ENCODE measurements at places on chromosomes 12 and 14.
A peak's percentile ranks its signal among the peaks of the same experiment; 100 is the strongest.

DNA sequence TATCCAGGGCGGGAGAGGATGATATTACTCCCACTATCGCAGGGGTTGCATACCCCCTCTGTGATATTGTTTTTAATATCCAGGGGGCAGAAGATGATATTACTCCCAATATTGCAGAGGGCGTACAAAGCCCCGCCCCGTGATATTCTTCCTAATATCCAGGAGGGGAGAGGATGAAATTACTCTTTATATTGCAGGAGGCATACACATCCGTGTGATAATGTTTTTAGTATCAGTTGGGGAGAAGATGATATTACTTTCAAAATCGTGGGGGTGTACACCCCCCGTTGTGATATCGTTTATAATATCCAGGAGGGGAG is 52.9 kb upstream of the OXA1L start:
- no peak for DNase-seq

DNA sequence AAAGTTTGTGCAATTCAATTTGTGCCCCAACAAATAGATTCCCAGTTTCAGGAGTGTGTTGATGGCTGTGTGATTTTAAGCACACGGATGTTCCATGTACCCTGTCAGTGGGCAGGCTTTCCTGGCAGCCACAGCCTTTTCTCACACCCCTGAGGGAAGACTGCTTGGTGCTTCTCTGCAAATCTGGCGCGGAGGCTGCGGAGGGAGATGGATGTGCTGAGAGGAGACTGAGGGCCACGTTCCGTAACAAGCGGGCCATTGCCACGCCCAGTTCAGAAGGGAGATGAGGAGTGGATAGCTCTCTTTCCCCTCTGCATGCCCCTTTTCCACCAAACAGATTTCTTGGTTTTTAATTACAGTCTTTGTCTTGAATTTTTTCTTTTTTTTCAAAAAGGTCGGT is 89.1 kb downstream of the BEGAIN start:
- DNase-seq: no peak

DNA sequence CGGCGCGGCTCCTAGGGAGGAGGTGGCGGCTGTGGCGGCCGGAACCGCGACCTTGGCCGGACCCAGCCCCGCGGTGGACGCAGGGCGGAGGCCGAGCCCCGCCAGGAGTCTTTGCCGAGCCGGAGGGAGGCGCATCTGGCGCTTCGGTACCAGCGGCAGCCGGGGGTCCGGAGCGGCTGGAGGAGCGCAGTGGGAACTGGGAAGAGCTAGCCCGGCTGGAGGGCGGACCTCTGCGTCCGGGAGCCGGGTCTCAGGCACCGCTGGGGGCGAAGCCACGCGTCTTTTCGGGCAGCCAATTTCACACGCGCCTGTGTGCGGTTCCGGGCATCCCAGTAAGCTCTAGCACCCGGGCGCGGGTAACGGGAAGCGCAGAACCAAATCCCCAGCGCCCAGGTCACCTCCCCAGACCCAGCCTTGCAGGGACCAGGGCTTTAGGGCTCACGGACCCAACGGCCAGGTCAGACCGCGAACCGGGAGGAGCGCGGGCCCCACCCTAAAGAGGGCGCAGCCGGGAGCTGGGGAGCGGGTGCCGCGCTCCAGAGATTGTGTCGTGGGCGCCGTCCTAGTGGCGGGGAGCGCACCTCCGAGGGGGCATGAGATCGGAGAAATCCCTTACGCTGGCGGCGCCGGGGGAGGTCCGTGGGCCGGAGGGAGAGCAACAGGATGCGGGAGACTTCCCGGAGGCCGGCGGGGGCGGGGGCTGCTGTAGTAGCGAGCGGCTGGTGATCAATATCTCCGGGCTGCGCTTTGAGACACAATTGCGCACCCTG is 89.4 kb downstream of the GALNT8 start:
- no peak for DNase-seq

DNA sequence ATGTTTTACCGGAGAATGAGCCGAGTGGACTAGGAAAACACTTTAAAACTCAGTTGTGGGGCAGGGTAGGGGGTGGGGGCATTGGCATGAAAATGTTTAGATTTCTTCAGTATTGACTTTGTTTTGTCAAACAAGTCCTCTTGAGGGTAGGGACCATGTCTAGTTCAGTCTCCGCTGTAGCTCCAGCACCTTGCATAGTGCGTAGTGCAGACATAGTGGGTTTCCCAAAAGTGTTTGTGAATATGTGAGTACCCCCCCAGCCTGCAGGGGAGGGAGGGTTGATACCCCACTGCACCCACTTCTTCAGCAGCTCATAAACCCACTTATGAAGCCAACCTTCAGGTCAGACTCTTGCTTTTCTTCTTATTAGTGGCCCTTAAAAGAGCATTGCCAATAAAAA is 71.4 kb downstream of the TTC9 start:
- DNase-seq: no peak

GRCh38 chr12:117845271-117845904 is 123.4 kb downstream of the KSR2 start:
- no peak for DNase-seq

DNA sequence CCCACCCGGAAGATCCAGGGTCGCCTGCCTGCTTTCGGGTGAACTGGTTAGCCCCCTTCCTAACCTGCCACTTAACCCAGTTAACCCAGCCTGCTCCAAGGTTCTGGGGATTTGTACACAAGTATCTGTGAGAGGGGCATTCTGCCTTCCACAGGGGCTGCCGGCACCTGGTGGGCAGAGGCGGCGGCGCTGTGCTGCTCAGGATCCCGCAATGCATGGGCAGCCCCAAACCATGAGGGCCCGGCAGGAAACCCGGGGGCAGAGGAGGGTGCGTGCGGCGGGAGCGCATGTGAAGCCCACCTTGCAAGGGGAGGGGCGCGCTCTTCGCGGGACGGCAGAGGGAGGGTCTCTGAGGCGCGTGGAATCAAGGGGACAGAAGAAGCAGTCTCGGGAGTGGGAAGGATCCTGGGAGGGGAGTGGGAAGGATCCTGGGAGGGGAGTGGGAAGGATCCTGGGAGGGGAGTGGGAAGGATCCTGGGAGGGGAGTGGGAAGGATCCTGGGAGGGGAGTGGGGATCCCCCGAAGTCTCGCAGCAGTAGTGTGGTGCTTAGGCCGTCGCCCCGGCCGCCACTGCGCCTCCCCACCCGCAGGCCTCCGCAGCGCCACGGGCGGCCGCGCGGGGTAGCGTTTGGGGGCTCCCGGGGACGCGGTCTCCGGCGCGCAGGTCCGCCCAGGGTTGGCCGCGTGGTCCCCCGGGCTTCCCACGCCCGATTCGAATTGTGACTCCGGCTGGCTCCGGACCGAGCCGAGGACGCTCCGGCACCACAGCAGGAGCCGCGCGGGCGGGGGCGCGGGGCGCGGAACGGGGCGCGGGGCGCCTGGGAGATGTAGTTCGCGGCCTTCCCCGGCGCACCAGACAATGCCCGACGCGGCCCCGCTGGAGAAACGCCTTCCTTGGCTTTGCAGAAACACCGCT is 4.9 kb upstream of the MTA1 start:
- peak; percentile 68 for DNase-seq

- no peak for DNase-seq
Observed at GRCh38 chr12:19884021-19884492, 444.8 kb downstream of the AEBP2 start.

GRCh38 chr12:54585243-54585642 is 3.2 kb downstream of the PPP1R1A start:
- no peak for DNase-seq

- DNase-seq: no peak
Observed at GRCh38 chr14:35337269-35338255, 45.4 kb downstream of the PSMA6 start.

- DNase-seq: no peak
Observed at GRCh38 chr12:116009805-116010204, 267.7 kb downstream of the MED13L start.

GRCh38 chr12:112792301-112792700 is 753 bp downstream of the RPH3A start:
- no peak for DNase-seq

DNA sequence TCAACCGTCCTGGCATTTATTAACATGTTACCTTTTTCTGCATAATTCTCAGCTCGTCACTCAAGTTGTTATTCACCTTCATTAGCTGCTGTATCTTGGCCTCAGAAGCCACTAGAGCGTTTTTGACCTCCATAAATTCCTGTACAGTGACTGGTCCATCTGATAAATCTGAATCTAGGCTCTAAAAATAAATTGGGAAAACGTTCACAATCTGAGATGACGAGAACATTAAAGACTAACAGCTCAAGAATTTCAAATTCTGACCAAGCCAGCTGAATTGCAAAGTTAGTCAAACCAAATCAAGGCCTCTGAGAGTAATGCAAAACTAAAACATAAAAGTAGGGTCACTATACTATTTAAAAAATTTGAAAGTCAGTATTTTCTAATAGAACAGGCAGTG is 45.0 kb downstream of the GIT2 start:
- DNase-seq: no peak

DNA sequence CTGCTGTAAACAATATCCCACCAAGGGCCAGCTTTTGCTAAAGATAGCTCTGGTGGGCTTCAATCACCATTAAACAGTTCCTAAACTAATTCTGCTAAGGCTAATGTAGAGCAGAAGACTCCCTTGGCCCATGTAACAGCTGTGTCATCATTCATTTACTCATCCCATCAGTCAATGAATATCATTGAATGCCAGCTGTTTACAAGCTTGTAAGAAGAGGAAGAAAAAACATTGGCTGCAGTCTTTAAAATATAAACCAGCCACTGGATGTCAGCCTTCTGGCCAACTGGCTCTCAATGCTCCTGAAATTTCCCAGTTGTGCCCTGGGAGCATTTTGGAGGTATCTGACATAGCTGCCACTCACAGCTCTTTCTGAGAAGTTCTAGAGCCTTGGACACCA is 18.0 kb upstream of the MAP3K9 start:
- DNase-seq: no peak

DNA sequence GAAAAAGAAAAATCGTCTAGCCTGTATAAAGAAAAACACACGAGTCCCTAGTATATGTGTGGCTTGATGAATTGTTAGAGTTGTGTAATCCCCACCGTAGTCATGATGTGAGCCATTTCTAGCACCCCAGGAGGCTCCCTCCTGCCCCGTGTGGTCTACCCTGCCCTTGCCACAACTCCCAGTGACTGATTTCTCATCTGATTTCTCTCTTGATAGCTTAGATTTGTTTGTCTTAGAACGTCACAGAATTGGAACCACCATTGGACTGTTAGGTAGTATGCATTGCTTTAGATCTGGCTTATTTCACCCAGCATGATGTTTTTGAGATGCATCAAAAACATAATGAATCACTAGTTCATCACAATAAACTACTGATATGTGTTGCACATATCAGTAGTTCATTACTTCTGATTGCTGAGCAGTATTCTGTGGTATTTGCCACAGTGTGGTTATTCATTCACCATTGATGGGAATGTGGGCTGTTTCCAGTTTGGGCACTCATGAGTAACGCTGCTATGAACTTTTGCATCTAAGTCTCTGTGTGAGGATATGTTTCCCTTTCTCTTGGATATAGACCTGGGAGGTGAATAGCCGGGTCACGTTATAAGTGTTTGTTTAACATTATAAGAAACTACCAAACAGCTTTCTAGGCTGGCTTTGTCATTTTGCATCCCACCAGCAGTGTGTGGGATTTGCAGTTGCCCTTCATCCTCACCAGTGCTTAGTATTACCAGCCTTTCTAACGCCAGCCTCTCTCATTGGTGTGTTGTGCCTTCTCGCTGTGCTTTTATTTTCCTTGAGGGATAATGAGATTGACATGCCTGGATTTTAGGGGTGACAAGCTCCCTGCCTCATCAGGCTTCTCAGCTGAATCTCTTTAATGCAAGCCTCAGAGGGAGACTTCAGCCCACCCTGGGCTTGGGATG is 31.9 kb upstream of the NCOR2 start:
- DNase-seq: no peak

DNA sequence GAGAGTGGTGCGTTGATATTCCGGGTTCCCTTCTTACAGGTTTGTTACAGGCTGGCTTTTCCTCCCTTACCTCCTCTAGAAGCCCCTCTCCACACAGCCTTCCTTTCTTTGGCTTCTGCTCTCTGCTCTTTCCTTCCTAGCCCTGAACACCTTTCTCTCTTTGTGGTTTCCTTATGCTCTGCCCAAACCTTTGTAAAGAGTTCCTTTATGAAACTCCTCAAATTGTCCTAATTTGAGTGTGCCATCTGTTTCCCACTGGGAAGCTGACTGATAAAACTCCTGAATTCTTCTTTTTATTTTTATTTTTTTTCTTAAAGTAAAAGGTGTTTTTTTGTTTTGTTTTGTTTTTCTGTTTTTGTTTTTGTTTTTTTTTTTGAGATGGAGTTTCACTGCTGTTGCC is 60.1 kb upstream of the OTX2 start:
- no peak for DNase-seq

- no peak for DNase-seq
Observed at GRCh38 chr12:31477687-31478086, 113.2 kb downstream of the DENND5B start.

- DNase-seq: no peak
Observed at GRCh38 chr12:71555191-71555590, 108.5 kb downstream of the ZFC3H1 start.

DNA sequence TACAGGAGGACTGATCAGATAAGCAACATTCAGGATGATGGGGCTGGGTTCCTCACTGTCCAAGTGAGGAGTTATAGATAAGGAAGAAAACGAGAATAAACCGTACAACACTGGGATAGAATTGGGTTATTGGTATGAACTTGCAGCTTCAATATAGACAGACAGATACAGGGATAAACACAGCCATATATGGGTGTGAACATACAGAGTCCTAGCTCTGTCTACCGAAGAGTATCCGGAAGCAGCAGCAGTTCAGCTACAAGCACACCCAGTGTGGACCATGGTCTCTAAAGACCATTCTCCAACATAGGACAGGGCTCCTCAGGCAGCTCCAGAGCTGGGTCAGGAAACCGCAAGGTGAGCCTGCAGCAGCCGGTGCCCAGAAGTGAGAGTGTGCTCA is 40.8 kb downstream of the CDC42BPB start:
- DNase-seq: no peak

DNA sequence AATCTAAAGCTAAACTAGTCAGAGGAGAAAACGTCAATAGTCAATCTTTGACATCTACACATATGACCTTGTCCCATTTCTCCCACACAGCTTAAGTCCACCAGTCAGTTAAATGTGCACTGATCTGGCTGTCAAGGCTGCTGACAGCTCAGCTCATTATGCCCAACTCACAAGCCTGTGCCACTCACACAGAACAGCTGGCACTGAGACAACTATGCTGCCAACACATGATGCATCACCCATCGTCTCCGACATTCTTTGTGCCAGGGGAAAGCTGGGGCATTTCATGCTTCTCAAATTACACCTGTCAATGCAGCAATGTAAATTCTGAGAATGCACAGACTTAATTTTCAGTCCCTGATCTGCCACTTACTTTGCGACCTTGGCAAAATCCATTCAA is 25.3 kb downstream of the GNS start:
- no peak for DNase-seq

DNA sequence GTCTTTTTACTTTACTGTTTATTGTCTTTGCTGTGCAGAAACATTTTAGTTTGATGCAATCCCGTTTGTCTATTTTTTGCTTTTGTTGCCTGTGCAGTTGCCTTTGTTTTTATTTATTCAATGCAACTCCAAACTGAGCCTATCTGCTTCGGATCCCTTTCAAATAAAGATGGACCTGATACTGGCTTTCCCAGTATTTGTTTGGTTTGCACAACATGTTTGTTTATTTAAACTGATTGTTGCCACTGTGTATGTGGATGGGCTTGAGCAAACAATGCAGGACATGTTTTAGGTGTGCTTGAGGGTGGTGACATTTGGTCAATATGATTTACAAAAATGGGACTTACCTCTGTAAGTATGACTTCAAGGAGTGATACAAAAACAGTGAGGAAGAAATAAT is 6.7 kb downstream of the TRHDE start:
- no peak for DNase-seq

- DNase-seq: no peak
Observed at GRCh38 chr12:56833780-56834179, 70.7 kb downstream of the HSD17B6 start.
